D721Med (cell line): ENCODE measurements at places on chromosomes 7 and 10.

DNA sequence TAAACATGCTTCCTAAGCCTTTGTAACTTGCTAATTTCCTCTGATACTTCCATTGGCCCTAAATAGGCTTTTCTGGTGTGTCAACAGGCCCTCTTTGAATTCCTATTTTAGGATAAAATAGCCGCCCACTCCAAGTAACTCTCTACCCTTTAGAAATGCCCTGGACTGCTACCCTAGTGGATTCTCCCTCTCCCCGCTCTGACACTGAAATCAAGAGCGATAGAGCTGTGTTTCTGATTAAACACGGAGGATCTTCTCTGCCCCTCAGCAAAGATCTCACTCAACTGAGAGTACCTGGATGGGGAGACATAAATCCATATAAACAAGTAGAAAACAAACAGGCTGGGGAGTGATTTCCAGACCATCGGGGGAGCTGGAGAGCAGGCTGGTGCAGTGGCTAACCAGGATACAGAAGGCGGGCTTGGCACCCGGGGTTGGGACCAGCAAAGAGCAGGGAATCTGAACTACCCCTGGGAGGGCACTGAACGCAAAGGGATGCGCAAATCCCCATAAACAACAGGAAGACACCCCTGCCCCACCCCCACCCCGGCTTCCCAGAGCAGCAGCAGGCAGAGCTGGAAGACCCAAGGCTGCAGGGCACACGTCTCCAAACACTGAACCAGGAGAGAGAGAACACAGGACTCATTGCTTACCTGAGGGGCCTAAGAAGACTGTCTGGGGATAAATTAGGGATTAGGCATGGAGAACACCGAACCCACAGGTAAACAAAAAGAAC is 2.5 kb downstream of the ASB13 start:
- no peak for DNase-seq

DNA sequence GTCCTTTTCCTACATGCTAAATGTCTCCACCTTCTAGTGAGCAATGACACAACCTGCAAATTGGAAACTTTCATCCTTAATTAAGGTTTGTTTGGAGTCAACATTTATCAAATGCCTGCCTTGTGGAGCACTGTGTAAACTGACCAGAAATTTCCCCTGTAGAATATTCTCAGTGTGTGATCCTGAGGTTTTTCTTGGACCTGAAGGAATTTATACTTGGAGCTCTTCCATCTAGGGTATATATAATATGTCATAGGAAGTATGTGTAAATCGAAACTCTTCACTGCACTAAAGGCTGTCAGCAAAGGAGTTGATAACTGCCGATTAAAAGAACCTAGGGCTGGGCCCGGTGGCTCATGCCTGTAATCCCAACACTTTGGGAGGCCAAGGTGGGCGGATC is 152.4 kb downstream of the NSUN6 start:
- DNase-seq = no peak

GRCh38 chr7:21754963-21755362 is 190.7 kb downstream of the CDCA7L start:
- no peak for DNase-seq

GRCh38 chr7:47635091-47636080 is 53.5 kb upstream of the TNS3 start:
- DNase-seq = no peak

GRCh38 chr7:38893061-38893460 is 15.9 kb downstream of the VPS41 start:
- no peak for DNase-seq

GRCh38 chr7:44887293-44887692 is 2.0 kb upstream of the PURB start:
- no peak for DNase-seq

DNA sequence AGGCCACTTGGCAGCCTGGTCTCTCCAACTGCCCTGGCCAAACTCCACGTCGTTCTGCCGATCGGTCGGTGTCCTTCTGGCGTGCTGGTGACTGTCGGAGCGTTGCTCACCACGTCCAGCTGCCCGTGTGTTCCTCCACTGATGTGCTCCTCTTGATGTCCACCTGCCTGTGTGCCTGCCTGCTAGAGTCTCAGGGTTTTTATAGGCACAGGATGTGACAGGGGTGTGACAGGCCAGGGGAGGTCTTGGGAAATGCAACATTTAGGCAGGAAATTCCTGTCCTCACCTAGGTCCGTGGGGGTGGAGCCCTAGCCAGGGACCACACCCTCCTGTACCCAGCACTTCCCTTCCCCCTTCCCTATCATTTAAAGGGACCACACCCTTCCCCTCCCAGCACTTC is 25.2 kb upstream of the CFAP46 start:
- DNase-seq = no peak

- DNase-seq = no peak
Observed at GRCh38 chr7:81285142-81285871, 366.5 kb upstream of the SEMA3C start.

DNA sequence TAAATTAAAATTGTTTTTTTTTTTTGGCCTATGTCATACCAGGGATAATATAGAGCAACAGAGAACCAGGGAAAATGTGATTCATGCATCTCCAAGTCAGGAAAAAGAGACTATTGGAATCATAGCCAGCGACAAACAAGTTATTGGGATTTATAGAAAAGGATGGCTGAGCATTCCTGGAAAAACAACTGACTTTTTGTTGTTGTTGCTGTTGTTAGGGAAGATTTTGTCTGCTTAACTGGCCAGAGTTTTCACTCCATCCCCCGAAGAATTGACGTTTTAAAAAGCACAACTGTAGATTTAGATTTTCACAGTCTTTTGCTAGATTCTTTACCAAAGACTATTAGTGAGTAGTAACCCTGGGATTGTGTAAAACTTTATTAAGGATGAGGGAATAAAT is 112.4 kb downstream of the TBXAS1 start:
- DNase-seq = no peak

DNA sequence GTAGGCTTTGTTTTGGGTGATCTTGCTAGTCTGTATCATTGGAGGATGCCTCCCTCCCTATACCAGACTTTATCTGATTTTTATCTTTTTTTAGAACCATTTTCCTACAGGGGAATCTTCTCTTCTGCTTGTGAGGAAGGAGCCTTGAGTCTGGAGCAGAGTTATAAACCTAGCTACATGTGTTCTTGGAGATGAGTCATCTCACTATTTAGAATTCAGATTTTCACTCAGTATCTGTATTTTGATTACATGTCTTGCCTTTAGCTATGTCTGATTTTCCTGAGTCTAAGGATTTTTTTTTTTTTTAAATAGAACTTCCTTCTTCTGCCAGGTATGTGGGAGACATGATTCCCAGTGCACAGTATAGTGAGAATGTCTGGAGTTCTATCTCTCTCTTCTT is 211.6 kb upstream of the MBL2 start:
- no peak for DNase-seq

DNA sequence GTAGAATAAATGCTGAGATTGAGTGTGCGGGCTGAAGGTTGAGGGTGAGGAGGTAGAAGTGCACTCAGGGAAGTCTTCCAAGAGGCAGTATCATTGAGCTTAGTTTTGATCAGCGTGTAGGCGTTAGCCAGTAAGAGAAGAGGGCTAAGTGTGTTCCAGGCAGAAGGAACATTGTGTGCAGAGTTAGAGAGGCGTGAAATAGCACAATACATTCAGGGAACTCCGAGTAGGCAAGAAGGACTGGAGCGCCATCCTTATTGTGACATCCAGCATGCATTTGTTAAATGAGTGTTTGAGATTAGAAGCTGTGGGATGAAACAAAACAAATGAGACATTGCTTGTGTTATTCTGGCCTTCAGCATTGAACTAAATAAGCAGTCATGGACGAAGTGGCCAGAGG is 140.9 kb upstream of the MKLN1 start:
- no peak for DNase-seq

GRCh38 chr7:156095908-156096539 is 283.8 kb upstream of the SHH start:
- no peak for DNase-seq

- no peak for DNase-seq
Observed at GRCh38 chr7:39164887-39165286, 187.2 kb downstream of the POU6F2 start.

DNA sequence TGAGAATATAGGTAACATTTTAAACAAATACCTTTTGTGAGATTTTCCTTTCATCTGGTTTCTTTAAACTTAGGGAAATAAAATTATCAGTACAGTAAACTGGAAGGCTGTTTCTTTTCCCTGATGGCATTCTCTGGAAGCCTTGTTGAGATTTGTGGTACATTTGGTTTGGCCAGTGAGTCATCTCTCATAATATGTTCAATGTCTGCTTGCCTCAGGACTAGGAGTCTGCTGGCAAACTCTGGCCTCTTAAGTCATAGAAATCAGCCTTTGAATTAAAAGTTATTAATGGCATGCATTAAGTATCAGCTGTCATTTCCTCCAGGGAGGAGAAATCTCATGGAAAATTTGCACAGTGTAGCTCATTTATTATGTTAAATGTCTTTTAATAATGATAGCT is 316.6 kb upstream of the KIAA1217 start:
- no peak for DNase-seq

- no peak for DNase-seq
Observed at GRCh38 chr10:84493951-84494848, 165.8 kb downstream of the CCSER2 start.

- DNase-seq = no peak
Observed at GRCh38 chr7:135714534-135715009, 13.4 kb downstream of the SLC13A4 start.
